ENCODE measurements at places on chromosomes 2 and 18. TPM values are rescaled to one million over a fixed set of nuclear protein-coding genes. Genes with fewer than 3 reads are reported as not detected.

Gene TFCP2L1
- total RNA-seq: 9.9 TPM

Gene CHRND
- not detected for total RNA-seq

Gene PMAIP1
- total RNA-seq: 2.5 TPM

Gene TCF23
- total RNA-seq: not detected

Gene POTEJ
- not detected for total RNA-seq

Gene METTL4
- 7.9 TPM for total RNA-seq

DNA sequence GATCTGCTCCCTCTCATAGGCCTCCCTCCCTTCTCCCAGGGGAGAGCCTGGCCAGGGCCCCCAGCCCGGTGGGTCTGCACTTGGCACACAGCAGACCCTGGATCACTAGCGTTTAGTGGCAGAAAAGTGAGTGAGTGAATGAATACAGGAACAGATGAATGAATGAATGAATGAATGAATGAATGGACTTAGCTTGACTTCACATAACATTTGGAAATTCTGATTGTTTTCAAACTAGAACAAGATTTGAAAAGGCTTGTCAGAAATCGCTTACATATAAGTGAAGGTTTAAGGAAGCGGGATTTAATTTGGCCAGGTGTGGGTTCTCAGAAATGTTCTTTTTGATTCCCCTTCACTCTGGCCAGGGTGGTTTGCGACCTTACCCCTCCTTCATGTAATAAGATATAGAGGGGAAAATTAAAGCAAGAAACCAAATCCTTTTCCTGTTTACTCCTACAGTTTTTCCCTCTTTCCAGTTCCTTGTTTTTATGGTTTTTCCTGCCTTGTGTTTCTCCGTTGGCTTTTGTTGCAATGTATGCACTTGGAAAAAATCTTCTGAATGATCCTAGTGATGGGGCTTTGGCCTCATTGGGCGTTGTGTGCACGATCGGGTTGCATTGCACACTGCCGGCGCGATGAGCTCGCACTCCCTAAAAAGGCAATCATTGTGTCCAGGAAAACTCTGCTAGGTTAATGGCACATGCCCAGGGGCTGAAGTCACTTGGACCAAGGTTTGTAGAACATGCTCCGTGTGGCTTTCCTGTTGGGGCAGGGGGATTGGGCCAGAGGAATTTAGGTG is 16.4 kb downstream of the LRRFIP1 start:
- peak; percentile 29 for DNase-seq

Gene KCNJ13
- total RNA-seq: 98.2 TPM

Gene FAM110C
- 27.7 TPM for total RNA-seq

Gene C2orf80
- not detected for total RNA-seq

- no peak for DNase-seq
Observed at GRCh38 chr2:134713606-134714005, 5.2 kb downstream of the TMEM163 start.

All from Peyer's patch (tissue), 4 donors.